ENCODE measurements at places on chromosomes 4 and X.

DNA sequence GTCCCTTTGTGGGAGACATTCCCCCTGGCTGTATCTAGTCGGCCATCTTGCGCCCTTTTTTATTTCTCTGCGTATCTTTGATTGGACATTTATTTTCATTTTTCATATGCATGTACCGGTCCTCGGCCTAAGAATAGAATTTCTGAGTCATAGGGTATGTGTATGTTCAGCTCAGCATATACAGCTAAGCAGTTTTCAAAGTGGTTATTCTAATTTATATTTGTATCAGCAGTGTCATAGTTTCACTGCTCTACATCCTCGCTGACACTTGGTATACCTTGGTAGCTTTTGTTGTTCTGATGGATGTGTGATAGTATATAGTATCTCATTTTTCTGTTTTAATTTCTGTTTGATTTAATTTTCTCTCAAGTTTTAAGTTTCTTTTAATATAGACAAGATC lies 38.7 kb downstream of the BEX3 start:
- DNase-seq, result no peak

DNA sequence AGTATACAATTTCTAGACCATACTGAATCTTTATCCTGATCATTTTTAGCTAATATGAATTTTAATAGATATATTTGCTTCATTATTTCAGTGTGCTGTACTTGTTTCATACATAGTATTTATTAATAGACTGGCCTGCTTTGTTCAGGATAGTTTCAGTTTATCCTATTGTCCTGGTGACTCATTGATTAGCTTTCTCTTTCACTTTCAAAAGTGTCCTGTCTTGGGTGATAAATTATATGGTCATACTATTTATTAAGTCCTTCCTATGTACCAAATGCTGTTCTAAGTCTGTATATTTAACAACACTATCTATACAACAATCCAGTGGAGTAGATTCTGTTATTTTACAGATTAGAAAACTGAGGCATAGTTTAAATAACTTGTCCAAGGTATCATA lies 153.8 kb upstream of the RAPGEF2 start:
- DNase-seq, result no peak

- DNase-seq, result no peak
These were observed 308.2 kb downstream of the KLHL13 start for GRCh38 chrX:117808426-117808825.

GRCh38 chrX:68997511-68997910 lies 167.7 kb downstream of the PJA1 start:
- no peak for DNase-seq

- peak; percentile 85 for DNase-seq
These were observed at the start of gene ZNF630 for GRCh38 chrX:48071064-48071985. ZNF630 (minus strand) TSS chrX:48071640; CDS start chrX:48066886, 4,754 bp downstream.

Measured in transverse colon (tissue), 4 donors.